Endothelial cell (in vitro differentiated cells): ENCODE measurements at places on chromosomes 4 and X. TPM values are rescaled to one million over a fixed set of nuclear protein-coding genes. Genes with fewer than 3 reads are reported as not detected.

- H3K27ac ChIP-seq = no peak overlapping the region
- no peak overlapping the region for H3K4me3 ChIP-seq
- H3K27me3 ChIP-seq = peaks cover 1% of the 10 kb centered on the region
- H3K4me1 ChIP-seq = no peaks in the 10 kb centered on the region
These were observed 103.0 kb upstream of the TAPT1 start for GRCh38 chr4:16329125-16329796.

PABPC1L2B gene
- 9.4 TPM for total RNA-seq

- no peaks in the 10 kb centered on the region for H3K36me3 ChIP-seq
- DNase-seq = no peak
- no peak overlapping the region for H3K4me3 ChIP-seq
- peaks cover 4% of the 10 kb centered on the region for H3K27me3 ChIP-seq
These were observed 64.7 kb upstream of the EXOC1L start for GRCh38 chr4:55754754-55755350.

GRCh38 chr4:87103691-87104187 is 116.7 kb downstream of the KLHL8 start:
- no peak overlapping the region for H3K27ac ChIP-seq
- DNase-seq = no peak
- H3K4me3 ChIP-seq = no peak overlapping the region
- H3K36me3 ChIP-seq = peaks cover under 1% of the 10 kb centered on the region
- peaks cover 3% of the 10 kb centered on the region for H3K27me3 ChIP-seq
- no peaks in the 10 kb centered on the region for H3K4me1 ChIP-seq

- H3K27ac ChIP-seq = peak overlapping the region; percentile 12
- no peak for DNase-seq
- H3K36me3 ChIP-seq = peaks cover 11% of the 10 kb centered on the region
- peak overlapping the region; percentile 91 for H3K4me3 ChIP-seq
- peaks cover 7% of the 10 kb centered on the region for H3K4me1 ChIP-seq
- peaks cover 8% of the 10 kb centered on the region for H3K27me3 ChIP-seq
These were observed 824 bp downstream of the LRPAP1 start for GRCh38 chr4:3531318-3531878.

DCX gene
- 0.26 TPM for total RNA-seq
